ENCODE measurements at places on chromosomes 16 and 17. TPM values are rescaled to one million over a fixed set of nuclear protein-coding genes. Genes with fewer than 3 reads are reported as not detected.

The SPATA22 gene
- not detected for polyA plus RNA-seq

The SOX9 gene
- not detected for polyA plus RNA-seq

The SOX15 gene
- polyA plus RNA-seq, result not detected

The NETO2 gene
- 9.2 TPM for polyA plus RNA-seq

The NPIPB13 gene
- polyA plus RNA-seq, result 0.84 TPM

The ERAL1 gene
- polyA plus RNA-seq, result 43.7 TPM

The EXOC3L1 gene
- 0.35 TPM for polyA plus RNA-seq

The CES1 gene
- 3.5 TPM for polyA plus RNA-seq

The MPP3 gene
- polyA plus RNA-seq, result not detected

The CCL1 gene
- polyA plus RNA-seq, result not detected

The CIBAR2 gene
- not detected for polyA plus RNA-seq

The SLC25A10 gene
- polyA plus RNA-seq, result 3.9 TPM

The TAC4 gene
- polyA plus RNA-seq, result not detected

The RPUSD1 gene
- polyA plus RNA-seq, result 22.8 TPM

The OR1A1 gene
- polyA plus RNA-seq, result not detected

Data from CD4-positive, CD25-positive, alpha-beta regulatory T cell (primary cell).